ENCODE measurements at places on chromosomes 2 and 18.

GRCh38 chr18:54928236-54928635, 31.0 kb downstream of the CCDC68 start:
- no peak for DNase-seq

DNA sequence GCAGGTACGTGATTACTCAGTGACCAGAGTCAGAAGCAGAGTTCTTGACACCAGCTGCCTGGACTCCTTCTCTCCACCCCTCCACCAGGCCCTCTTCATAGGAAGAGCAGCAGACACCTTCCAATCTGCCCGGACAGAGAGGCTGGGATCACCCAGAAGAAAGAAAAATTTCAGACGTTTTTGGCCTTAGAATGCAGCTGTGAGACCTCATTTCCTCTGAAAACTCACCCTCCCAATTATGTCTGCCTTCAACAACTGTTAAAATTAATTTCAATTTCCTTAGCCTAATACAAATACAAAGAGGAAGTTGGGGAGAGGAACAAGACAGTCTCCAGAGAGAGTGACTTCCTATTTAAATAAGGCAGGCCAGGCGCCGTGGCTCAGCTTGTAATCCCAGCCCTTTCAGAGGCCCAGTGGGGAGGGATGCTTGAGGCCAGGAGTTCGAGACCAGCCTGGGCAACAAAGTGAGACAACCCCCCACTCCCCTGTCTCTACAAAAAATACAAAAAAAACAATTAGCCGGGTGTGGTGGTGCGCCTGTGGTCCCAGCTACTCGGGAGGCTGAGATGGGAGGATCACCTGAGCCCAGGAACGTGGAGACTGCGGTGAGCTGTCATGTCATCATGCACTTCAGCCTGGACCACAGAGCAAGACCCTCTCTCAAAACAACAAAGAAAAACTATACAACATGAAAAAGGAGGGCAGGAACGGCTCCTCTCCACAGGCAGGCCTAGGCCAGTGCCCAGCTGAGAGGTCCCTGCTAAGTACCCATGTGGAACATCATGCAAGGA, 1.6 kb downstream of the SLC66A2 start:
- no peak for DNase-seq

DNA sequence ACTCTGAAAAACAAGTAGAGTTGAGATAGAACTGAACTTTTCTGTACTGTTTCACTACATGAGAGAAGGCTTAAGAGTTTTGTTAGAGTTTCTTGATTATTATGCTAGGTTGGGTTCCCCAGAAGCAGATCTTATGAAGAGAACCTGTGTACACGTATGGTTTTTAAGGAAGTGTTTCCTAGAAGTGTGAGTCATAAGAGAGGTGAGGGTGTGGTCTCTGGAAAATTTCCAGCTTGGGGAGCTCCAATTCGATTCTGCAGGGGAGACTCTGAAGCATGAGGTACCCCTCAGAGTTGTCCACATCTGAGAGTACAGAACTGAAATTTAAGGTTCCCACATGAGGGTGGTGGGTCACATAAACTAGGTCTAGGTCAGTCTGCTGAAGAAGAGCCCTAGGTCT, 83.3 kb upstream of the MAP2 start:
- no peak for DNase-seq

DNA sequence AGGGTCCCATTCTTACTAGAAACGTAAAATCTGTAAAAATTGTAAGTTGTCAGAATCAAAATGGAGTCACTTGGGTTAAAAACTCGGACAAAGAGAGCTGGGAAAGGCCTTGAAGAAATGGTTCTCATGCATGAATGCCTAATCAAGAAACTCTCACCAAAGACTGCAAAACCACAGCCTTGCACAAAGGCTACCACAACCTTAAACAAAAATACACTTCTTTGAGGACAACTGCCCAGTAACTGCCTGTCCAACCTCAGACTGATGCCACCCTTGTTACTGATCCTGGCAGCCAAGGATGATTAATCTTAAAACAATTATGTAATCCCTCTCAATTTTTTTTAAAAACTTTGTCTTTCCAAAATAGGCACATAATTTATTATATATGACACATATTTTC, 299.3 kb downstream of the CCDC85A start:
- DNase-seq: no peak

GRCh38 chr18:55206927-55207326, 247.7 kb upstream of the CCDC68 start:
- no peak for DNase-seq

GRCh38 chr2:55461679-55462078, 42.0 kb upstream of the CCDC88A start:
- DNase-seq: no peak

- DNase-seq: no peak
Measured at GRCh38 chr2:2839393-2839781, 508.3 kb upstream of the MYT1L start.

DNA sequence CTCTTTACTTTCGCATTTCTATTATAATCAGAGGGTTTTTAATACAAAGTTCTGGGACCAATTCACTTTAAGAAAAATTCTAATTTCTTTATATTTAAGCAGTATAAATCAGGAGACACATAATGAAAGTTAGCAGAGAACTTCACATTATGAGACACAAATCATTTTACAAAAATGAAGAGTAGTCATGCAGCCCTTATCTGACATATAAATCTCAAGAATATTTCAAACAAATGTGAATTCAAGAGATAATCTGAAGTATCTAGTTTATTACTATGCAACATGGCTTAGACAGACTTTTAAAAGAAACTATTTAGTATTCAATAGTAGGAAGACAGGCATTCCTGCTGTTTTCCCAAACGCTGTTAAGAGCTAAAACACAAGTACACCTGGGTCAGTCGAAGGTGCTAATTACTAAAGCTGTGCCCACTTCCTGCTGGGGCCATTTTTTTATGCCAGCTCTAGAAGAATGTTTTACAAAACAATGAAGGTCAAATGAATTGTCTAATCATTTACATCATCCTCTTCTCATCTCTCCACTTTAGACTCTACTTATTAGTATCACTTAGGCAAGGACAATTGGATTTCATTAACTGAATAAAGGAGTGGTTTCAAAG, 40.2 kb downstream of the CWC22 start:
- no peak for DNase-seq

- no peak for DNase-seq
Measured at GRCh38 chr18:34399892-34400291, 175.2 kb upstream of the NOL4 start.

- no peak for DNase-seq
Measured at GRCh38 chr2:234631646-234632514, 135.0 kb upstream of the ARL4C start.

GRCh38 chr2:75582840-75583239, 22.1 kb upstream of the EVA1A start:
- DNase-seq: no peak

GRCh38 chr2:127422559-127423477, 4.6 kb downstream of the PROC start:
- DNase-seq: peak; percentile 25

Data from CD4-positive, alpha-beta T cell treated with Interleukin-6 for 4 hours (primary cell).